Posterior cingulate gyrus (tissue), 11 donors: ENCODE measurements at places on chromosomes 7 and 10.

- DNase-seq, result no peak
Measured at GRCh38 chr10:120422457-120422856, 34.6 kb upstream of the PLPP4 start.

DNA sequence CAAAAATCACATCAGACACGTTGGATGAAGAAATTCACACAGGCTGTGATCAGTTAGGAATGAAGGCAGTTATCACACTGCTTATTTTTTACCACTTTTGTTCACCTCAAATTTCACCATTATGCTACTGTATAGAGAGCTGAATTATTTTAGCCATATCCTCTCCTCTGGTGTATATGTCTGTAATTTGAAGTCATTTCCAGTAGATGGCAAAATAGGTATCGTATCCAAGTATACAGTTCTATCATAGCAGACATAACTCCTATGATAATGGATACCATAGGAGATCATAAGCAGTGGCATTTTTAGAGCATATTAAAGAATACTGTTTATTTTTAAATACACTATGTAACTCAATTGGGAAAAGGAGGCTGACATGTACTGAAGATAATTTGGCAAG lies 909.7 kb downstream of the DNAJB9 start:
- no peak for DNase-seq

DNA sequence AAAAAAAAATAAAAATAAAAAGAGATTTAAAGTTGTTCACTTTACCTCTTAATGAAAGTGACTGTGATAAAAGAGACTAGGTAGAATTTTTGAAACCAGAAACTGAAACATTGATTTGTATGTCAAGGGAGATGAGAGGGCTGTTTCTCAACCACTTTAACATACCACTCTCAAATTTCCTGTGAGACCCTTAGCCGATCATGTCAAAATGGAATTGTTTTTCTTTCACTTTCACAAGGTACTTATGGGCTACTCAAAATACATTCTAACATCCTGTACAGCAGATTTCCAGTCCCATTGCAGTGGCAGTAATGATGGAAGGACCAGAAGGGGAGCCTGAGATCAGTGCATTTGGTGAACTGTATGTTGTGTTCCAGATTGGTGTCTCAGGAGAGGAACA lies 261.2 kb downstream of the PPP1R3A start:
- DNase-seq, result no peak

GRCh38 chr10:111446966-111447365 lies 370.1 kb downstream of the ADRA2A start:
- DNase-seq, result no peak

- DNase-seq, result no peak
Measured at GRCh38 chr7:95095966-95096540, 188.7 kb downstream of the PPP1R9A start.

DNA sequence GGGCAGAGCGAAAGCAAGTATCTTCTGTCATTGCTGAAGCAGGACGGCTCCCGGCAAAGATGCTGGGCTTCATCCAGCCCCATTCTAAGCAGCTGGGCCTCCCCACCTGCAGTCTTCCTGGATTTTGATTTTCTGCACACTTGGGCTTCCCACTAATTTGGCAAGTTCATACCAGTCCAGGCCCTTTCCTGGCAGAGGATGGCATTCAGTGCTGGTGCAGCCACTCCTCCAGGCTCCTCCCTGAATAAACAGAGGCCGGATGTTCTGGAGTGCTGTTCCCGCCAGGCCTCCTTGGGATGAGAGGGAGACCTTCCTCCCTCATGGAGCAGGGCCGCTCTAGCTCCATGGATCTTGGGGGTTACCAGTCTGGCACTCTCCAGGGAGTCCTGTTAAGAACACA lies 3.4 kb downstream of the BAG3 start:
- no peak for DNase-seq

DNA sequence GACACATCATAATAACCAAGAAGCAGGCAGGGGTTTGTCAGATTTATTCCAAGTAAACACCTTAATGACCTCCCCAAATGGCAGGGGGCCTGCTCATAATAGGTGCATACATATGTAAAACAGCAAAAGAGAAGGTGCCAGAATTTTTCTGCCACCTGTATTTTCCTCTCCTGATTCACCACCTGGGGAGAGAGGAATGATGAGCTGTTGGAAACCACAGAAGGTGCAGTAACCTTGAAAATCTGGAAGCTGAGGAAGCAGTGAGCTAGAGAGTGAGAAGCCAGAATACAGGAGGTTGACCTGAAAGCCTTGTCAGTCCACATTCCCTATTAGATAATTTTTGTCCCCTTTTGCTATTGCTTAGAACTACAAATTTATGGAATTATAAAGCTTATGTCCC lies 46.2 kb upstream of the PDE1C start:
- DNase-seq, result no peak

GRCh38 chr10:37747081-37747480 lies 110.3 kb downstream of the ZNF248 start:
- no peak for DNase-seq

- no peak for DNase-seq
Measured at GRCh38 chr10:89783406-89783805, 82.0 kb downstream of the KIF20B start.

DNA sequence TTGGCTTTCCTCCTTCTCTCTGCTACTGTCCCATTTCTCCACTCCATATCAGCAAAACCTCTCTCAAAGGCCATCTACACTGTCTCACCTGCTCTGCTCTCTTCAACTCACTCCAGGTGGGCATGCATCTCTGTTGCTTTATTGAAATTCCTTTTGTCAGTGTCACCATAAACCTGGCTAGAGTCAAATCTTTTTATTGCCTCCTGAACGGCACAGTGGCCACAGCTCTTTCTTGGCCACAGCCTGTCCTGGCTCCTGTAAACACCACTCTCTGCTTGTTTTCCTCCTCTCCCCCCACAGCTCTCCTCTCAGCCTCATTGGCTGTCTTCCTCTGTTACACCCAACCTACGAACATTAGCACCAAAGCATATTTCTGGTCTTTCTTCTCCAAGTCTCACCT lies 31.1 kb upstream of the TMEM273 start:
- no peak for DNase-seq

DNA sequence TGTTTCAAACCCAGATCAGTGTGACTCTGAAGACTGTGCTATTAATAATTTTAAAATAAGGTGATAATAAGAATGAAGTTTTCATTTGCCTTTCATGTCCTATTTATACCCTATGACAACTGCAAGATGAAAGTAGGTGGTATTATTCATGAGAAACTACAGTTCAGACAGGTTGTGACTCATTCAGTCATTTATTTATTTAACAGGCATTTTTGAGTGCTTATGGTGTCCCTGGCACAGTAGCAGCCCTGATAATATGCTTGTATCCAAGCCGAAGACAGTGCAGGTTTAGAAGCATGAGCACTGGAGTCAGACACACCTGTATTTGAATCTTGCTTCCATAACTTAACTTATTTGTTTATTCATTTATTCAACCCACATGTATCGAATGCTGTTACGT lies 87.1 kb downstream of the FZD1 start:
- DNase-seq, result no peak

GRCh38 chr10:89426230-89426868 lies 12.0 kb downstream of the IFIT5 start:
- DNase-seq, result no peak

DNA sequence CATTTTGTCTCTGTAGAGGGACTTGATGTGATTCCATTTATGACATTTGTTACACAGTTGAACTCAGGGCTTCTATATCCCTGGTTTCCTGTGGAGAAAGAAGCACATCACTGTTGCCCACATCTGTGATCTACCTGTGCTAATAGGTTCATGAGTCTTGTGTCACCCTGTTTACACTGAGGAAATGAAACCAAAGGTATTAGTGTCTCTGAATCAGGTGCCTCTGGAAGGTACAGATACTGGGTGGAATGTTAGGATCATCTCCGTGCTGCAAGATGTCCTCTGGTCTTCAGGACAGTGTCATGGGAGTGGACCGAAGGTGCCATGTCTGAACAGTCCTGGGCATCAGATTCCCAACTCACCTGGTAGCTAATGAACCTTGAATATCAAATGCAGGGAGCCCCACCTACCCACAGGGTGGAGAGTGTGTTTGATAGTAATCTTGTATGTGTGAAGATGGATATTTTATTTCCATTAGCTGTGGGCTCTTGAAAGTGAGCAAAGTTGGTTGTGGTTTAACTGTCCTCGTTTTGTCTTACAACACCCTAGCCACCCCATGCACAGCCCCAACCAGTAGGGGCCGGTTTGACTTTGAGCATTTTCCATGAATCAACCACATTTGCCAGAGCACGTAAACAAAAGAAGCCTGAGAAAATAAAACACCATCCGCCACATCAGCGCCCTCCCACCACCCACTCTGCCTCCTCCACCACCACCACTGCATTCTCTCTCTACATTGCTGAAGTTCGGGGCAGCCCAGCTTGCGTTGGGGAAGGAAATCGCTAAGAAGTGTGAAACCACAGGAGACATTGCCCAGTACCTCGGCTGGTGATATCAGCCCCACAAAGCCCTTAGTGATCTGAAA lies 40.7 kb downstream of the TARP start:
- no peak for DNase-seq

- DNase-seq, result no peak
Measured at GRCh38 chr7:86748843-86749719, 105.4 kb downstream of the GRM3 start.

GRCh38 chr10:66941491-66941890 lies 15.7 kb downstream of the LRRTM3 start:
- peak; percentile 89 for DNase-seq

DNA sequence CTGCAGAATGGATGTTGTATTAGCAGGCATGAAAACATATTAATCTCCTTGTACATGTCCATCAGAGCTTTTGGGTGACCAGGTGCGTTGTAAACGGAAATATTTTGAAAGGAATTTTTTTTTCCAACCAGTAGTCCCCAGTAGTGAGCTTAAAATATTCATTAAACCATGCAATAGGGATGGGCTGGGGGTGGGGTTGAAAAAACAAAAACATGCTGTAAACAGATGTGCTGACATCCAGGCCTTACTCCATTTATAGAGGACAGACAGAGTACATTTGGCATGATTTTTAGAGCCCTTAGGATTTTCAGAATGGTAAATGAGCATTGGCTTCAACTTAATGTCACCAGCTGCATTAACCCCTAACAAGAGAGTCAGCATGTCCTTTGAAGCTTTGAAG lies 50.2 kb downstream of the PTPN12 start:
- DNase-seq, result no peak

DNA sequence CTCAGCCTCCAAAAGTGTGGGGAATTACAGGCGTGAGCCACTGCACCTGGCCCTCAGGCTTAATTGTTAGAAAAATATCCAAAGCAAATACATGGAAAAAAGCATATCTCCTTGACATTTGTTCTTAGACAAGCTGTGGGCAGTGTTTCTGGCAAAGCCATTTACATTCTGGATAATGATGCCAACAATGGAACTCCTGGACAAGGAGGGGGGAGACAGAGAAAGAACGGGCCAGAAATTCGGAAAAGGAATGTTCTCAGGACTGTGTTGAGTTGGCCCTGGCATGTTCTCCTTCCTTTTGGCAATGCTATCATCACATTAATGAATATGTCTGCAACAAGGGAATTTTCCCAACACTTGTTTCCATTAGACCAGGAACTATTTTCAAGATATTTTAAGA lies 88.7 kb downstream of the UBE2H start:
- no peak for DNase-seq

- no peak for DNase-seq
Measured at GRCh38 chr10:34351161-34351560, 463.9 kb downstream of the PARD3 start.

- no peak for DNase-seq
Measured at GRCh38 chr10:14396411-14397048, 65.8 kb upstream of the FRMD4A start.

GRCh38 chr7:128063088-128063487 lies 31.9 kb upstream of the LRRC4 start:
- DNase-seq, result peak; percentile 86

DNA sequence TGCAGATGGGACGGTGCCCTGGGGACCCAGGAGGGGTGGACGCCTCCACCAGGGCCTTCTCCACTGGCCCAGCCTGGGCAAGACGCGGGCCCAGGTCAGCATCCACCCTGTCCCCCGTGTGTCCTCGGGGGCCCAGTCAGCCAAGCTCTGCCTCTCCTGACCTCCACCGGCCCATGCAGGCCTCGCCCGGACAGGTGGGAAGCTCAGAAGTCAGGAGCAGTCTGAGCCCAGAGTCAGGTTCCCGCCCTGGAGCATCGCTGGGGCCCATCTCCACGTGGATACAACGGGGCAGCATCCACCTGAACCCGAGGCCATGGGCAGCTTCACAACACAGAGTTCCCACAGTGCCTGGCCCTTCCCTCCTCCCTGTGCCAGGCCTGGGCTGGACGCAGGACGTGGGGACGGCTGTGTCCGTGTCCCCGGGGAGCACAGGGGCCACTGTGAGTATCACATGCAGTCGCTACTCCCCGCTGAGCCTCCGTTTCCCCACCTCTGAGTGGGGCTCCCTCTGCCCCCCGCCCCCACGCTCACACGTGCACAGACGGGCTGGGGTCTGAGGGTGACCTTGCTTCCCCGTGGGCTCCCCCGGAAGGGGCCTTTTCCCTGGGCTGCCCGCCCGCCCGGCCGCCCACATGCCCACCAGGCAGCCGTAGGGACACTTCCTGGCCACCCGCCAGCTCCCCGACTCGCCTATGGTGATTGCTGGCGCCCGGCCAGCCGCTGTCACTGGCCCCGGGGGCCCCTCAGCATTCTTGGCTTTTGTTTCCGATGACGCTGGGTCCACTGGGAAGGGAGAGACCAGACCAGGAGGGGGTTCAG lies 64.3 kb downstream of the PDGFA start:
- DNase-seq, result peak; percentile 88

- DNase-seq, result peak; percentile 20
Measured at GRCh38 chr10:69335063-69335587, 56.8 kb downstream of the HK1 start.

DNA sequence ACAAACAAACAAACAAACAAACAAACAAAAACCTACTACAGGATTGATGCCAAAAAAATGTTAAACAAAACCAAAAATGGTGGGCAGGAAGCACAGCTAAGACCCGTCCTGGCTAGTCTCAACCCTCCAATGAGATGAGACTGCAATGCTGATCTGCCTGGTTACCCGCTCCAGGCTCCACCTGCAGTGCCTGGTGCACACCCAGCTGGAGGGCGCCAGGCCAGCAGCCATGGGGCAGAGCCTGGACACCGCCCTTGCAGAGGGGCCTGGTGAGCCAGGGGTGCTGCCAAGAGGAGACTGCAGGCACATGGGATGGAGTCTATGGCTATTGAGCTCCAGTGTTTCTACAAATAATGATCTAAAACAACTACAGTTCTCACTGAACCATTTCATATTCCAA lies 107.0 kb downstream of the LARP4B start:
- no peak for DNase-seq

DNA sequence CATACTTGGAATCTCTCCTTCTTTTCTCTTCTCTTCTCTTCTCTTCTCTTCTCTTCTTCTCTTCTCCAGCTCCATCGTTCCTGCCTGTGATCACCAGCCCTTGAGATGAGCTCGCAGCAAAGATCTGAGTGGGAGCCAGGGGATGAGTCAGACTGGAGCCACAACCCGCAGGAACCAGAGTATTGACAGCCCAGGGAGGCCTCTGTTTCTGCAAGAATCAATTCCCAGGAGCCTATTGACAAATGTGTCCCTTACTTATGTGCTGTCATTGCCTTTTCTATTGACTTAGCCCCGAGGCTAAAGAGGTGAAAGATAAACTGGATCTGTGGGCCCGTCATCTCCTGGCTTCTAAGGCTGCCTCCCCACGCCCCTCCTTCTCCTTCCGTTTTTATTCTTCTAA lies 13.1 kb upstream of the HABP2 start:
- no peak for DNase-seq

- DNase-seq, result no peak
Measured at GRCh38 chr7:106448992-106449859, 164.4 kb upstream of the NAMPT start.

GRCh38 chr7:101258243-101258731 lies 13.4 kb upstream of the FIS1 start:
- DNase-seq, result no peak
